ENCODE measurements at places on chromosomes 16 and 17.

DNA sequence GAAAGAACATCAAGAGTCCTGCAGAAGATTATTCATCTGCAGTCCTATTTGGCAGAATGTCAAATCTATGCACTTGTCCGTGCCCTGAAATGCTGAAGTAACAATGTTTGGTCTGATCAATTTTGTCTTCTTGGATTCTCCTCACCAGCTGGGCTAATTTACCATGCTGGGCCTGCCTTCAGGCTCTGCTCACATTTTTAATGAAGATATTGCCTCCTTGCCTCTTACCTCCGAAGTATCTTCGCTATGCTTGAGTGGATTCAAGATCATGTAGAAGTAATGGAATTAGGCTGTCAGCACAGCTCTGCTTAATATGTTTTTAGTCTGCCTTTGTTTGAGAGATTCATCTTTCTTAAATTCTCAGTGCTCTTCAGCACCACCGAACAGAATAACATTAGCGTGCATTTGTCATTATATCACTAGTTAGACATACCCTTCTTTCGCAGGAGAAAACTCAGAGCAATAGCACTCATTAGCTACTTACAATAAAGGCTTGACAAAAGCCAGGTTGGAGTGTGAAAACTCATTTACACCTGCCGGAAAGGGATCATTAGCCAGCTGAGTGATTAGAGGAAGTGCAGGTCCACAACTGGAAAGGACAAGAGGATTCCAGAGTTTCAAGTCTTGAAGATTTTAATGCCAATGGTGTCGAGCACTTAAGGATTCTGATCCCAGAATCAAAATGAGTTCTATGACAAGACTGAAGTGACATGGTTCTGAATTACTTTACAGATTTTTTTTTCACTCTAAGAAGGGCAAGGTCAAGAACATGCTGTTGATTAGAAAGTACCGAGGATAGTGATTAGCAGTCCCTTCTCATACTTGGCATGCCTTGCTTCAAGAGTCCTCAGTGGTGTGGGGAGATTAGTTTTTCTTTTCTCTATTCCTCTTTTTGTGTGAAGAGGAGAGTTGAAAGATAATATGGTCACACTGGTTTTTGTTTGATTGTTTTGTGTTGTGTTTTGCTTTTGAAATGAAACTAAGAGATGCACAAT lies 405.6 kb upstream of the TOM1L1 start:
- no peak for DNase-seq

- DNase-seq, result no peak
Observed at GRCh38 chr16:47144559-47144877, 773 bp upstream of the NETO2 start.

GRCh38 chr17:75892556-75893224 lies 4.1 kb downstream of the TRIM65 start:
- no peak for DNase-seq

- peak; percentile 45 for DNase-seq
Observed at GRCh38 chr17:52158450-52159042, at the start of gene CA10. CA10 (minus strand) TSS chr17:52158714.

DNA sequence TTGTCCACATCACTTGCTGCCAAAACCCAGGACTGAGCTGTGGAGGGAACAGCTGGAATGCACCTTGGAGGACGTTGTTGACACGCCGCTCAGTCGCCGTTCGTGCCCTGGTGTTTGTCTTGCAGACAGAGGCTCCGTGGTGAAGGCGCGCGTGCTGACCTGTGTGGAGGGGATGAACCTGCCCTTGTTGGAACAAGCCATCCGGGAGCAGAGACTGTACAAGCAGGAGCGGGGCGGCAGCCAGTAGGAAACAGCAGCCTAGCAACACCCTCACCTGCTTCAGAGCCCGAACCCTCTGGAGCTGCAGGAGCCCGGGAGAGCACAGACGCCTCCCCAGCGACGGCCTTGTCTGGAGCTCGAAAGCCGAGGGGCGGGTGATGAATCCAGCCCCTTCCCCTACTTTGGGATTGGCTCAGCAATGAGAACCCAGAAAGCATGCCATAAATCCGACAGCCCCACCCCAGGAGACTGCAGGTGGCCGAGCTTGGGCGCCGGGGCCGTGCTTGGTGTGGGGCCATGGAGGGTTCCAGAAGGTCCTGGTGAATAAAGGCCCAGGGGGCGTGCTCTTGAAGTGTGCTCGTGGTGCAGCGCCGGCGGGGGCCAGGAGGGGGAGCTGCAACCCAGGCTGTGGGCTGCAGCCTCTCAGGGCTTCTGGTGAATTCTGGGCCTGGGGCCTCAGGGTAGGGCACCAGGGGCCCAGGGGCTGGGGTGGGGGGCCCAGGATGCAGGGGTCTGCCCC lies 470 bp upstream of the CDK3 start:
- DNase-seq, result no peak

DNA sequence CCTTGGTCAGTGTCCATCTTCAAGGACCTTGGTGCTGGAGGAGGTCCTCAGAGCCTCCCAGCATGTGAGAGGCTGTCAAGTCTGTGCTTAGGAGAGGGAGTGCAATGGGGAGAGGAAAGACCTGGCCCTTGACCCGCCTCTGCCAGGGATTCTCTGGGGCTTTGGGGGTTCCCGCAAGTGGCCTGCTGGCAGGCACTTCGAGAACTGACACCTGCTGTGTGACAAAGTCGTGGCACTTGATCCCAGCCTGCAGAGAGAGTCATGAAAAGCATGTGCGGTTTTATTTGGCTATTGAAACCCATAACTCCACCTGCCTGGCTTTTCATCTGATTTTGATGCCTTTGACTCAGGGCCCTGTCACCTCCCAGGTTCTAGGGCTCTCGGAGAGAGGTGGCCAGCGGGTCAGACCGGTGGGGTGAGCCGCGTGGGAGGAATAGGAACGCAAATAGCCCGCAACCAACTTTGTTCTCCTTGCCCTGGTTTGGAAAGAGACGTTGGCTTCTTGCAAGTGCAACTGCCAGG lies 42.8 kb upstream of the GSE1 start:
- no peak for DNase-seq

- no peak for DNase-seq
Observed at GRCh38 chr17:63543822-63544420, 6.4 kb upstream of the DCAF7 start.

DNA sequence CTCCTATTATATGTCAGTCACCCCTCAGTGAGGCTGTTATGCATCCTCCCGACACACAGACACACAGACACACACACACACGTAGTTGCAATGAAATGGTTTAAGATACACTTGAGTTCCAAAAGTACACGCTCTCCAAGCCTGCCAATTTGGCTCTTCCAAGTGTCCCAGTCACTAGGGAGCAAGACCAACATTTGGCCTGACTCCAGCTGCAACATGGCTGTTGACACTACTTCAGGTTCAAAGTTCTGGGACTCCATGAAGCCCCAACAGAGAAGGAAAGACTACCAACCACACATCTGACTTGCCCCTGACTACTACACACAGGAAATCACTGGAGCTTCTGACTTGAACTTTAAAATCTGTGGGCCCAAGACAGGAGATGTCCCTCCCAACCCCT lies 128.1 kb upstream of the KCNJ18 start:
- DNase-seq, result no peak

DNA sequence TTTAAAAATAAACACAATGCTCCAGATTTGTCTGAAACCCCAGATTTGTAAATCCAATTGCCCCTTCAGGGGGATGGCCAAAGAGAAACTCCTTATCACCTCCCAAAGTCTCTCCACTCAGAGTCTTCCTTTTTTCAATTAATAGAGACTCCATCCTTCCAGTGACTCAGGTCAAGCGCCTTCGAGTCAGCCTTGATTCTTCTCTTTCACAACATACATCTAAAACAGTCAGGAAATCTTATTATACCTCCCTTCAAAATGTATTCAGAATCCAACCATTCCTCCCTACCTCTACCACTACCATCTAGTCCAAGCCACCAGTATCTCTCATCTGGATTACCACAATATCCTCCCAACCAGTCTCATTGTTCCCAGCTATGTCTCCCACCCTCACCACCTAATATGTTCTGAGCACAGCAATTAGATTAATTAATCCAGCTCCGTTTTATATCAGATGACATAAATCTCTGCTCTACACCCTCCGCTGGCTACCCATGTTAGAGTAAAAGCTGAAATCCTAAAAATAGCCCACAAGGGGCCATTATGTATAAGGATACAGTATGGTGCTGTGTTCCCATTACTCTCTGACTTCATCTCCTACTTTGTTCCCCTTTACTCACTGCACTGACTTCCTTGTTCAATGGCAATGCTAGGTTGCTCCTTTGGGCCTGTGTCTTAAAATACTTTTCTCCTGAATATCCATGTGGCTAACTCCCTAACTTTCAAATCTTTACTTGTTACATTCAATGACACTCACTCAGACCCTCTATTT lies 11.8 kb downstream of the SIAH1 start:
- DNase-seq, result no peak

- no peak for DNase-seq
Observed at GRCh38 chr16:23865853-23866252, 30.1 kb downstream of the PRKCB start.

GRCh38 chr17:20988001-20988636 lies 54.7 kb downstream of the USP22 start:
- DNase-seq, result no peak

- no peak for DNase-seq
Observed at GRCh38 chr16:56320811-56321558, 104.4 kb downstream of the AMFR start.

- no peak for DNase-seq
Observed at GRCh38 chr17:44972953-44973352, 4.8 kb upstream of the C1QL1 start.

DNA sequence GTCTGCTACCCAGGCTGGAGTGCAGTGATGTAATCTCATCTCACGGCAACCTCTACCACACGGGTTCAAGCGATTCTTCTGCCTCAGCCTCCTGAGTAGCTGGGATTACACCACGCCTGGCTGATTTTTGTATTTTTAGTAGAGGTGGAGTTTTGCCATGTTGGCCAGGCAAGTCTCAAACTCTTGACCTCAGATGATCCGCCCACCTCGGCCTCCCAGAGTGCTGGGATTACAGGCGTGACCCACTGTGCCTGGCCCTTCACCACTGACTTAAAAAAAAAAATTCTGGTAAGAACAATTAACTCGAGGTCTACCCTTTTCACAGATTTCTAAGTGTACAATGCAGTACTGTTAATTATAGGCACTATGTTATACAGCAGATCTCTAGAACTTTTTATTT lies 279.4 kb downstream of the PARN start:
- no peak for DNase-seq

- peak; percentile 30 for DNase-seq
Observed at GRCh38 chr17:66724581-66725341, 110.2 kb upstream of the CACNG5 start.

- no peak for DNase-seq
Observed at GRCh38 chr17:39848600-39848999, 15.5 kb downstream of the IKZF3 start.

GRCh38 chr17:17200311-17200710 lies 5.8 kb downstream of the PLD6 start:
- DNase-seq, result no peak

- no peak for DNase-seq
Observed at GRCh38 chr17:60730273-60730672, 52.6 kb downstream of the BCAS3 start.

DNA sequence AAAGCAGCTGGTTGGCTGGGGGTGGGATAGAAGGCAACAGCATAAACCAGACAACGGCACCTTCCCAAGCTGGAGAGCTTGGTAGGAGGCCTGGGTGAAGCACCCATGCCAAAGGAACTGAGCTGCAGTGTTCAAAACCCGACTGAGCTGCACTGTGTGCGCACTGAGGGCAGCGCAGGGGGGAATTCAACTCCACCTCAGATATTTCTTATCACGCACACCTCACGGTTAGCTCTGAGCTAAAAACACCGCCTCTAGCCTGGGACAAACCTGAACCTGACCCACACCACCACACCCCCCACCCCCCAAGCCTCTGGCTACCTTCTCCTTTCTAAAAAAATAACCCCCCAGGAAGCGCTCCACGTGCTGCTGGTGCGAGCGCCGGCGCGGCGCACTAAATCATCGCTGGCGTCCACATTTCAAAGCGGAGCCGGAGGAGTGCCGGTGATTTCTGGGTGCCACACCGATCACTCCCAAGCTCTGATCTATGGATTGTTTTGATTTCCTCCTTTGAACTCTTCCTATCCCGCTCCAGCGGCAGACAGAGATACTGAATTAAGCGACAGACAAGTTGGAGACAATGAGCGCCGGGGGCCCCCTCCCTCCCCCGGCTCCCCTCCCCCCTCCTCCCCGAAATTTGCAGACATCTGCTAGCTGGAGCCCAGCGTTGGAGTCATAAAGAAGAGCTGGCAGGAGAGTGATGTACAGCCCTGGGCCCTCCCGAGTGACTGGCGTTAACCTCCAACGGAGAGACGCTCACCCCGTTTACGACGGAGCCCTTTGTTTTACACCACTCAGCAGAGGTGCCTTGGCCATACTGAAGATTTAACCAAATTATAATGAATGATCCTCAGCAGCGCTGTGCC lies 85.0 kb downstream of the NOG start:
- no peak for DNase-seq

DNA sequence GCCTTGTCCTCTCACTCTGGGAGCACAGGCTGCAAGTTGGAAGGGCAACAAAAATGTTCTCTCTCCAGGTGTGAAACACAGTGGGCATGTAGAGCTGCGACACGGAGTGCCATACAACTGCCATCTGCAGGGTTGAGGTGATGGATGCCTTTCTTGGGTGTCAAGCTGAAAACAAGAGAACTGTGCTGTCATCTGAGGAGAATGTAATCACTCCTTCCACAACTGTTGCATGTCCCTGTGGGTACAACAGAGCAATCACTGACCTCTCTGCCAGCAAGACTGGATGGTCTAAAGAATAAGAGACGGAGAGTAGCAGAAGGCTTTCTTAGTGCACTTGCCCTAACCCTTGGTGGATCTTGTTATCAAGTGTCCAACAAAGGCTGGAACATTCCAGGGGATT lies 29.2 kb downstream of the SLFN11 start:
- no peak for DNase-seq

DNA sequence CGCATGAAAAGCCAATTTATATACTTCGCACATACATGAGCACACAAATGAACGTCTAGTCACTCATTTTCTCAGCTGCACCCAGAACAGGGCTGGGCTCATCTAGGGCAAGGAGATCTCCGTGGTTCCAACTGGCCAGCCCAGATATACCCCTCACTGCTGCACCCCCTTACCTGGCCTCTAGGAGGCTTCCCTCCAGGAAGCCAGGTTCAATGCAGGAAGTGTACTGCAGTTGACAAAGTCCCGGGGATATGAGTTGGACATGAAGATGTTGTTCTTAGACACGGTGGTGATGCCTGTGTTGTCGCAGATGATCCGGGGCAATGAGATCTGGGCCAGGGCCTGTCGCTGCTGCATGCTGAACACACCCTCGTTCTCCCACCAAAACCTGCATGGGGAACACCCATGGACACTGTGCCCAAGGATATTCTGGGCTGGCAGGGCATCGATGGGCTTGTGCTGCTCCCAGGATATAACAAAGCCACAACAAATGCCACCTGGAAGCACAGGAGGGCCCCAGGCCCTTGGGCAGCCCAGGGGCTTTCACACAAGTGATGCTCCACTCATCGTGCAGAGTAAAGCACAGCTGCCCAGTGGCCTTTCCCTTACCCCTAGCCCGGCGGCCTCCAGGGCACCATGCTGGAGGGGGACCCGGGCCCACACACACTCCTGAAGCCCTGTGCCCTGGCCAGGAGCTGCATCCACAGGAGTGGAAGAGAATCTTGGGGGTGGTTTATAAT lies 10.1 kb downstream of the MPO start:
- no peak for DNase-seq

Measured in NCI-H2029 treated with DMSO at 0.1 percent for 48 hours (cell line).